ENCODE measurements at places on chromosomes 1 and 21.

- DNase-seq, result no peak
Observed at GRCh38 chr1:31390071-31390470, 17.2 kb upstream of the FABP3 start.

DNA sequence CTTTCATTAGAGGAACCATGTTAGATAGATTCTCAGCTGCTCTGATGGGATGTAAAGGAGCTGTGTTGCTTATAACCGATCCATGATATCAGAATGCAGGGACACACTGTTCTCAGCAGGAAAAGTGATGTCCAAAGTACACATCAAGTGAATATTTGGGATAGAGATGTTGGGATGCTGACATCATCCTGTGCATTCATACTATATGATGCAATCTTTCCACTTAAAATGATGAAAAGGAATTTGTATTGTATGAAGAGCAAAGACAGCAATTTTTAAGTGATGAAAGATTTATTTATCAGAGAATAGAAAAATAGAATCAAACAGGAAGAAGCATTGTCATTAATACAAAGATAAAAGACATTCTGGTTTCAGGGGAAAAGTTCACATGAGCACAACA lies 110.1 kb downstream of the ERG start:
- no peak for DNase-seq

DNA sequence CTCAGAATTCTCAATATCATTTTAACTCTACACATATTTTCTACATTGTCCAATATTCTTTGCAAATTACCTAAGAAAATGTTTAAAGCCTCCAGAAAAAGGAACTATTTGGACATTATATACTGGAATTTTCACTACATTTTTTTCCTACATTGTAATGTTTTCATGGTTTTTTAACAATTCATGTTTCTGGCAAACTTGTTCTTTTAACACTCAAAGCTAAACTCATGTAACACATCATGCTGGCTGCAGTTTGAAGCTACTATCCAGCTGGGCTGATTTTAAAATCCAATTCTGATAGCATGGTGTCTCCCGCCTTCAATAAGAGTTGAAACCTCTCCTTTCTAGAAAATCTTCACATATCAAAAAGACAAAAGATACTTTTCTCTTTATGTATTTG lies 52.0 kb downstream of the TGFBR3 start:
- no peak for DNase-seq

DNA sequence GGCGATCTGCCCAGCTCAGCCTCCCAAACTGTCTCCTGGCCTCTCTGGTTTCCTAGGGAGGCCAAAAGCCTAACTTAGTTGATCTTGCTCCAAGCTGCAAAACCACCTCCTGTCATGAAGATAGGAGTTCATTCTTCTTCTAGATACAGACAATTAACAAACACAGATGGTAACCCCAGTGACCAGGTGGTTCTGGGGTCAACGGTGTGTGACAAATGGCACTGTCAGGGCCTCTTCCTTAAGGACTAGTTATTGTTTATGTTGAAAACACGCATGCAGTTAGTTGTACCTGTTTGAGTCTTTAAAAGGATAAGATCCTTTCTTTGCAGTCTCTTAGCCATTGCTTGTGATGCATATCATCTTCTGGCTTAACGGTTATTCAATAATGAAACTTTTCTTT lies 4.6 kb upstream of the UMODL1 start:
- DNase-seq, result no peak

- DNase-seq, result no peak
Observed at GRCh38 chr1:55289614-55290013, 74.5 kb upstream of the USP24 start.

- DNase-seq, result no peak
Observed at GRCh38 chr1:170872663-170873062, 62.7 kb upstream of the MROH9 start.

GRCh38 chr21:38888991-38889561 lies 83.3 kb downstream of the ETS2 start:
- DNase-seq, result no peak

GRCh38 chr1:154807048-154807591 lies 63.0 kb downstream of the KCNN3 start:
- no peak for DNase-seq

DNA sequence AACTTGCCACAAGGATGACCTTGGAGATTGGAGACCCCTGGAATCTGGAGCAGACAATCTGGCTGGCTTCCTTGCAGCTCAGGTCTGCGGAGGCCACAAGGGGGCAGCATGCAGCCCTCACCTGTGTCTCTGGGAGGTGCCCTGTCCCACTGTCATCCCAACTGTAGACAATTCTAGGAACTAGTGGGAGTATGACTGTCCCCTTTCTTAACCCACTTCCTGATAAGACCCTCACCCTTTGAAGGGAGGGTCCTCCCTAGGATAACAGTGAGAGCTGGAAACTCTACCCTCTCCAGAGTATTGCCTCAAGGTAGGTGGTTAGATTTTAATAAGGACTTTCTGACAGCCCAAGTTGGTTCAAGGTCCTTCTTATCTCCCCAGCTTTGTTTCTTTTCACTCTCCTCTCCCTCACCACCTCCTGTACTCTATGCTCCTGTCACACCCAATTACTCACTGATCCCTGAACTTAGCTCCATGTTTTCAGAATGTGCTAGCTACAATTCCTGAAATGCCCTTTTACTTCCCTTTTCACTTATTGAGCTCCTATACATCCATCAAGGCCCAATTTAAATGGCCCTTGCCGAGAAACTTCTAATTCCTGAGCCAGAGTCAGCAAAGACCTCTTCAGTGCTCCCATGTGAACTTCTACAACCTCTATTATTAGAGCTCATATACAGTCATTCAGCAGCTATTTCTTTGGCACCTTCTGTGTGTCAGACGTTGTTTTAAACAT lies 9.2 kb upstream of the KCNQ4 start:
- peak; percentile 79 for DNase-seq

GRCh38 chr1:116166655-116167054 lies 55.5 kb downstream of the MAB21L3 start:
- DNase-seq, result no peak

DNA sequence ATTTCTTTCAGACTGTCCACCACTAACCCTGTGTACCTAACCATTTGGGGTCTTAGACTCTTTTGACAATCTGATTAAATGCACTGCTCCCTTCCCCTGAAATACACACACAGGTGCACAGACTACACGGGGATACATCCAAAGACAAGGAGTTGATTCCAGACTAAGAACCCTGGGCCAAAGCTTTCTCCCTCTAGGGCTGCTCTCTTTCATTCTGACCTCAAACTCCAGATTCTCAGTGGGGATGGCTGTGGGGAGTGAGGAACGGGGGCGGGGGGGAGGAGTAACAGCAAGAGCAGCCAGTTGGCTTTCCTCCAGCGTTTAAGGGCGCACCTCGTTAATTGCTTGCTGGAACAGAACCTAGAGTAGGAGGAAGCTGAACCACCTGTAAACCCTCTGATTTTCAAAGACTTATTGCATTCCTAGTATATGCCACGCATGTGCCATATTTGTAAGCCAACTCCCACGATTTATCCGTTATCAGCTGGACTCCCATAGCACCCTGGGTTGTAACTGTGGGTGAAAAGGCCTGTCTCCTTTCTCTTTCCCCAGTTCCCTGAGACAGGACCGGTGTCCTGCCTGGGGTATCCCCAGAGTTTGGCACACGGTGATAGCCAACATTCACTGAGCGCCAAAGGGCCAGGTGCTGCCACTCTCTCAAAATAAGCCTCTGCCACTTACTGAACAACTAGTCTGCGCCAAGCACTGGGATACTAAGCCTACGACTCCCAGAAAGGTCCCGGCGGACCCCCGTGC lies 920 bp downstream of the MTHFR start:
- DNase-seq, result peak; percentile 28

GRCh38 chr1:203379825-203380224 lies 28.9 kb upstream of the FMOD start:
- no peak for DNase-seq

DNA sequence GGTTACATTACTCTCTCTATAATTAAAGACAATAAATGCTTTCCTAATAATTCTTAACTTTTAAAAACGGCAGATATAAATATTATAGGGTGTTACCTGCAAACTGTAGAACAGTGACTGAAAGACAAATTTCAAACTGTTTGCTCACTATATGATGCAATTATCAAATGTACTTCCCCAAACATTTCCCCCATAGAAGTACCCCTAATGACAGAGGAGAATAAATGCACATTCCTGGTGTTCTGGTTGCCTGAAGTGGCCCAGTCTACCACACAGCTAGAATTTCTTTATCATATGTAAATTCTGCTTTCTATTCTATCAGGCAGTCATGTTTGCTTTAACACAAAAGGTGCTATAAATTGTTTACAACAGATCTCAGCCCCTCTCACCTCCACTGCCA lies 70.4 kb downstream of the VAV3 start:
- no peak for DNase-seq

GRCh38 chr1:1427820-1428148 lies 6.7 kb upstream of the ANKRD65 start:
- DNase-seq, result no peak

DNA sequence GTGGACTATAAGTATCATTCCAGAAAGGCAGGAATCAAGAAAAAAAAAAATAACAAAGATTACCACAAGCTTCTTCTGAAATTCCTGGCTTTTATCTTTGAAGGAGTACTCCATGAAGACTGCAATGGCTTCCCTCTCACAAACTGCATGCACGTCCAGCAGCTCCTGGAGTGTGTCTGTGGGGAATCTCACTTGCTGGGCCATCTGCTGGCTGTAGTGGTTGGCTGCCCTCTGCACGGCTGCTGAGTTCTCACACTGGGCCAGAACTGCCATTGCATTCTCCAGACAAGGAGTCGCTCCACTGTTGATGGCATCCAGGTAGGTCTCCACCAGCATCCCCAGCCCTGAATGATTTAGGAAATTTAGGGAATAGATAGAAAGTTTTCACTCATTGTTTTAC lies 23.3 kb upstream of the GBP2 start:
- peak; percentile 49 for DNase-seq

GRCh38 chr1:162028726-162029125 lies 5.1 kb upstream of the OLFML2B start:
- no peak for DNase-seq

GRCh38 chr1:227225715-227226346 lies 92.5 kb downstream of the CDC42BPA start:
- no peak for DNase-seq

GRCh38 chr1:36285443-36286101 lies 20.6 kb upstream of the SH3D21 start:
- DNase-seq, result peak; percentile 89

DNA sequence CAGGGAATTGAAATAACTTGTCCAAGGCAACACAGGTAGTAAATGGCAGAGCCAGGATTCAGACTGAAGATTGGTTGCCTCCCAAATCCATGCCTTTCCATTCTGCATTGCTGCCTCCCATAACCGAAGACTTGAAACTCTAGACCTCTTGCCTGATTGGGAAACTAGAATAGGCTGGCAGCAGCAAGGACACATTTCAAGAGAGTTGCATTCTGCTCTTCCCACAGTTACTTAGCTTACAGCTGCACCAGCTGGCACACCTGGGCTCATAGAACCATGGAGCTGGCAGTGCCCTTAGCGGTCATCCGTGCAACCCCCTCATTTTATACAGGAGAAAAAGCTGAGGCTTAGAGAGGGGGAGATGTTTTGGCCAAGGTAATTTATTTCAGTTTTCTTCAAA lies 8.0 kb downstream of the TRNAU1AP start:
- no peak for DNase-seq

GRCh38 chr1:192550922-192551534 lies 24.5 kb upstream of the RGS1 start:
- DNase-seq, result no peak

GRCh38 chr1:164608651-164609057 lies 49.7 kb downstream of the PBX1 start:
- DNase-seq, result no peak

DNA sequence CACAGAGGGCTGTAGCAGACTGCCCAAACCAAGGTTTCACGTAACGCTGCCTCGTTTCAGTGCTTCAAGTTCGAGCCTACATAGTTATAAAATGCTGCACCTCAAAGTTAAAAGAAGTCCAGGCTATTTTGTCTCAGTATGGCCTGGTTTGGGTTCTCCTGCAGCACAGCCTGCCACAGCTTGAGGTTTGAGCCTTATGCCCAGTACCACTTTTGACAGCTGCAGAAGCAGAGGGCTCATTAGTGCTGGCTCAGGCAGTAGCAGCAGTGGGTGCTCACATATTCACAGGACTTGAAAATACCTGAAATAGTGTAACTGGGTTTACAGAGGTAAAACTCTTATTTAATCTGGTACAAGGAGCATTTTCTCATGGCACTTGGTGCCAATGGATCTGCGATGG lies 15.3 kb downstream of the SPATA46 start:
- no peak for DNase-seq

Data from neural progenitor cell (in vitro differentiated cells).